Stimulated activated CD4-positive, alpha-beta T cell treated with anti-CD3 and anti-CD28 coated beads, Interleukin-12 subunit alpha, Interleukin-12 subunit beta, amount 100 ng/mL, for 48 hours (primary cell): ENCODE measurements at places on chromosomes 1 and 21.
A peak's percentile ranks its signal among the peaks of the same experiment; 100 is the strongest.

GRCh38 chr1:205298191-205298994 lies 23.2 kb downstream of the NUAK2 start:
- DNase-seq: no peak

GRCh38 chr1:151006327-151007052 lies at the start of gene MINDY1:
Gene MINDY1 (minus strand): TSS chr1:151006902. CDS start chr1:151002617, 4,285 bp downstream.
- DNase-seq: peak; percentile 36

- no peak for DNase-seq
These were observed 46.7 kb downstream of the EPS15 start for GRCh38 chr1:51472359-51472758.

- DNase-seq: no peak
These were observed 4.3 kb upstream of the UBL4B start for GRCh38 chr1:110107867-110108469.

GRCh38 chr1:14926229-14926628 lies 227.3 kb upstream of the TMEM51 start:
- no peak for DNase-seq

- DNase-seq: no peak
These were observed 659.4 kb upstream of the RGS18 start for GRCh38 chr1:191498825-191499224.

GRCh38 chr1:22461100-22461499 lies 9.4 kb downstream of the ZBTB40 start:
- DNase-seq: no peak

- DNase-seq: no peak
These were observed 3.3 kb upstream of the IRF2BP2 start for GRCh38 chr1:234613128-234613875.

DNA sequence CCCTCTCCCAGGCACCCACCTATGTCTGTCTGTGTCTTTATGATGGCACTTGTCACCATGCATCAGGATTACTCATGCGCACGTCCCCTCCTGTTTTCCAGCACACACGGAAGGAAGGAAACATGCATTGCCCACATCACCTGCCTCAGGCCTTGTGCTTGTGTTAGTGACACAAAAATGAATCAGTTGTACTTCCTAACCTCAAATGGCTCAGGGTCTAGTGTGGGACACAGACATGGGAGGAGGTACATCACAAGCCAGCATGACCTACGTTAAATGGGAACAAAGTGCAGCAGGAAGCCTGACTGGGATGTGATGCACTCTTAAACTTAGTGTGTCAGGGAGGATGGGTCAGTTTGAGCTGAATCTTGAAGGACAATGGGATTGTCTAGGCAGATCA lies 126.7 kb downstream of the TRABD2B start:
- DNase-seq: no peak

- DNase-seq: no peak
These were observed 56.2 kb upstream of the LBR start for GRCh38 chr1:225483818-225484656.

DNA sequence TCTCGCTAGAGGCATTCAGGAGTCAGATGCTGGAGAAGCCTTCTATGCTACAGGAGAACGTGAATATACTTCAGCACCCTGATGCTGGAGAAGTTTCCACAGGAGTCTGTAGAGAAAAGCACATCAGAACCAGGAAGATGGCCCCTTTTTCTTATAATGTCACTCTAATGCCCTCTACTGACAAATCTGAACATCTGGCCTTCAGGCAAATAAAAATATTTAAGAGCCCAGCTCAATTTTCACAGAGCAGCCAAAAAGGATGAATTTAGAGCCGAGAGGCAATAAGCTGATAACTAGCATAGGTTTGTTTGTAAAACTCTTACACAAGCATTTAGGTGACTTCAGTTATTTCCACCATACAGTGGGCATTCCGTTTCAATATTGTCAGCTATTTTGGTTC lies 3.8 kb upstream of the RRP15 start:
- no peak for DNase-seq

- DNase-seq: no peak
These were observed 27.1 kb downstream of the ZNHIT6 start for GRCh38 chr1:85681087-85681486.

DNA sequence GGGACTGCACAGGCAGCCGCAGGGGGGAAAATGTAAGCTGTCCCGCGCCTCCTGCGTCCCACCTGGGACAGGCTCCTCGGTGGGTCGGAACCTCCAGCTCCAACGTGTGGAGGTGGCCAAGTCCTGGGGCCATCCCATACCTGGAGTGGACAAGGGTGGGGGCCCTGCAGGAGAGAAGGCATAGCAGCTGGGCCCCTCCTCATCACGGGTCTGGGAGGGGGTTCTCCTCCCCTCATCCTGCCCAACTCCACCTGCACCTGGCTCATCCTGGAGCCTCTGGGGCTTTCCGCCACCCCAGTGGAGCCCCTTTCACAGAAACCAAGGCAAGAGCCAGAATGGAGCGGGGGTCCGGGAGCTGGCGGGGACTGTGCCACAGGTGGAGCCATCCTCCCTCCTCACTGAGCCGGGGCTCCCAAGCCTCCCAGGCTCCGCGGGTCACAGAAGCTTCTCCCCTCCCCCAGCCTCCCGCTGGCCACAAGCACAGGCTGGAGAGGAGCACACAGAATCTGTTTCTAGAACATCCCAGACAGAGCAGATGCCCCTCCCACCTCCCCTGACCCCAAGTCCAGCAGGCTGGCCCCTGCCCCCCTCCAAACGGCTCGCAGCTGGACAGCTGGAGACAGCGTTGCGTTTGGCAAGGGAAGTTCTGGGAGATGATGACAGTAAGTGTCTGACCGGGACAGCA lies 65.8 kb downstream of the MEGF6 start:
- no peak for DNase-seq

DNA sequence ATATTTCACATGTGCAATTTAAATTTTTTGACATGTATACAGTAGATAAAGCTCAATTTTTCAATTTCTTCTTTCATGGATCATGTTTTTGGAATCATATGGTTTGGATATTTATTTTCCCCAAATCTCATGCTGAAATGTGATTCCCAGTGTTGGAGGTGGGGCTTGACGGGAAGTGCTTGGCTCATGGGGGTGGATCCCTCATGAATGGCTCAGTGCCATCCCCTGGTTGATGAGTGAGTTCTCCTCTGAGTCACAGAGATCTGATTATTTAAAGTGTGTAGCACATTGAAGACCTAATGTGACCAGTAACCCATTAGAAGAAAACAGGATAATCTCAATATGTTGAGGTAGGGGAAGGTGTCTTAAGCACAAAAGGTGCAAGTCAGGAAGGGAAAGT lies 9.1 kb upstream of the IFI16 start:
- DNase-seq: no peak

DNA sequence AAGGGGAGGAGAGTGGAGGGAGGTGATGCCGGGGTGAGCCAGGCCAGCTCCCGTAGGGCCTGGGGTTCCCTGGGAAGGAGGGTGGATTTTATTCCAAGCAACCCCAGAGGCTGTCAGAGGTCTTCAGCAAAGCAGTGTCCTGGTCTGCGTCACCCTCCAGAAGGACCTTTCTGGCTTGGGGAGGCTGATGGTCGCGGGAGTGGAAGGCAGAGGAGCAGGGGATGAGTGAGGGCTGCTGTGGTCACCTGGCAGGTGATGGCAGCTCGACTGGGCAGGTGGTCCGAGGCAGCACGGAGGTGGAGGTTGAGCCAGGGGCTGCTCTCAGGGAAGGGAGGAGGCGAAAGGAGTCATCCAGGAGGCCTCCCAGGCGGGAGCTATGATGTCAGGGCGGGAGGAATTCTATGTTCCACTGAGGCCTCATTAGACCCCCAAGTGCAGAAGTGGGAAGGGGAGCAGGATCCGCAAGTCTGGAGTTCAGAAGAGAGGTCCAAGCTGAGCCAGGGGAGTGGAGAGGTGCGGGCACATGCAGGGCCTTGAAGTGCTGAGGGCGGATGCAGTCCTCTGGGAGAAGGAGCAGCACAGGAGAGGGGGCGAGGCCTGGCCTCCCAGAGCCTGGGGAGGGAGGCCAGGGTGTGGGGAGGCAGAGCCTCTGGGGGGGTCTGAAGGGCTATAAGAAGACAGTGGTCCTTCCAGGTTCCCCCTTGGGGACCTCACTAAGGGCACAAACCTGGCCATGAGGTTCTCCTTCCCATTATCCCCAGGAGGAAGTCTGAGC lies 33.3 kb downstream of the BMP8A start:
- DNase-seq: no peak

GRCh38 chr21:41777951-41778815 lies 11.3 kb upstream of the RIPK4 start:
- no peak for DNase-seq

DNA sequence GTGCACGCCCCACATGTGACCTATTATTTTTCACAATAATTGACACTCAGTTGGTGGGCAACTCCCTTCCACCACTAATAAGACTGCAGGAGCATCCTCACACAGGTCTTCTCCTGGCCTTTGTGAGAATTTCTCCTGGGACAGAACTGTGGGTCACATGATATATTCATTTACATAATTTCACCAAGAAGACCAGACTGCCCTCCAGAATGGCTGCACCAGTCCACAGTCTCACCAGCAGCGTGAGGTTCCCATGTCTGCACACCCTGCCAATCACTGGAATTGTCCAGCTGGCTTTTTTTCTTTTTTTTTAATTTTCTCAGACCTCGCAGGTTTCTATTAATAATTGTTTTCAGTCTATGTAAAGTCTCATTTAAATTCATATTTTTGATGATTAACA lies 41.3 kb downstream of the ATP1A1 start:
- DNase-seq: no peak

- DNase-seq: no peak
These were observed 28.8 kb downstream of the SAMD13 start for GRCh38 chr1:84330125-84330984.

GRCh38 chr1:210917560-210918169 lies 216.3 kb downstream of the KCNH1 start:
- DNase-seq: no peak

DNA sequence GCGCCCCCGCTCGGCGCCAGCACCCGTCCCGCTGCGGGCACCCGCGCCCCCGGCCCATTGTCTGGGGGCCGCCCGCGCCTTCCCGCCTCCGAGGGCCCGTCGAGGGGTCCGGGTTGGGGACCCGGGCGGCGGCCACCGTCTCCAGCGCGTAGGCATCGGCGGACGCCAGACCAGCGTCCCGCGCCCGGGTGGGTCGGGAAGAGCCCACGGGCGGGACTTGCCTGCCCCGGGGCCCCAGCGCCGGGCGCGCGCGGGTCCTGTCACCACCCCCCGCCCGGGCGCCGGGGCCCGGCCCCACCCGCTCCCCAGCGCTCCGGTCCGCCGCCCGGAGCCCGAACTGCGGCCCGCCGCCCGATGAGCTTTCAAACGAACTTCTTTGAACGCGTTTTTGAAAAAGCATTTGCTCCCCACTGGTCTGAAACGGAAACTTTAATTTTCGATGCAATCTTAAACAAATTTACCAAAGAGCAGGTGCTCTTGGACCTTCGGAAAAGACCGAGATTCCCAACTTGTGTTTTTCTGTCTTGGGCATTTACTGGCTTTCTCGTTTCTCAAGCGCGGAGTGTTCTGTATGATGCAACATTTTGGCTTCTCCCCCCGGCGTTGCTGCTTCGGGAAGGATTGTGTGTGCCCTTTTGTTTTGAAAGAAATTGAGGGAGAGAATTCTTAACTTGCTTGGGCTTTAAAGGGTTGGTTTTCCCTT lies 615 bp downstream of the CLIC4 start:
- DNase-seq: no peak

- DNase-seq: no peak
These were observed 2.6 kb upstream of the PADI2 start for GRCh38 chr1:17121881-17122280.

GRCh38 chr21:33848249-33848953 lies 67.2 kb downstream of the ATP5PO start:
- DNase-seq: no peak

DNA sequence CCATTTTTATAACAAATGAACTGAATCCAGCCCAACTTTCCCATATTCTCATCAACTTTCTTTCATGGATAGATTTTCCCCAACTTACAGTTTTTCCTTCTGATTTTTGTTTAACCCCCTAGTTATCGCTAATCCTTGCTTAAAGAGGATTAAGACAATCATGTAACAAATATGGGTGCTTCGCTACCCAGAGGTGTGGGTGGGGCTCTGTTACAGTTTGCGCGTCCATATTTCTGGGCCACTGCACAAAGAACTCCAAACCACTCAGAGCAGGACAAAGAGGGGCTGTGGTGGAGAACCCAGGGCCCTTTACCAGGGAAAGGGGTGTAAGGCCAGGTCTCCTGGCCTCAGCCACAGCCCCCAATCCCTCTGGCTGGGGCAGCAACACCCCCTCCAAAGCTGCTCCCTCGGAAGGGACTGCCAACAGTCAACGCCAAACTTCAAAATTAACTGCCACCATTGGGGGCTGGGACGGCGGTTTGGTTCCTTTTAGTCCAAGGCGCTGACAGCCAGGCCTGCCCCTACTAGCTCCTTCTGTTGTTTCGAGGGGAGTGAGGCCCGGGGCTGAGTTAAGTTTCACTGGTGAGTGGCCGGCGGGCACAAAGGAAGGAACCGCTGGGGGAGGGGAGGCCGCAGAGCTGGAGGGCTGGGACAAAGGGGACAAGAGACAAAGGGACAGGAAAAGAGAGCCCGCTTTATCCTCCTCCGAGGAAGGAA lies 27.9 kb downstream of the SSBP3 start:
- no peak for DNase-seq

GRCh38 chr1:8653878-8654277 lies 163.6 kb downstream of the RERE start:
- no peak for DNase-seq

GRCh38 chr21:46254208-46254975 lies 25.8 kb upstream of the LSS start:
- DNase-seq: no peak

GRCh38 chr1:228205526-228206436 lies 2.1 kb upstream of the OBSCN start:
- no peak for DNase-seq

DNA sequence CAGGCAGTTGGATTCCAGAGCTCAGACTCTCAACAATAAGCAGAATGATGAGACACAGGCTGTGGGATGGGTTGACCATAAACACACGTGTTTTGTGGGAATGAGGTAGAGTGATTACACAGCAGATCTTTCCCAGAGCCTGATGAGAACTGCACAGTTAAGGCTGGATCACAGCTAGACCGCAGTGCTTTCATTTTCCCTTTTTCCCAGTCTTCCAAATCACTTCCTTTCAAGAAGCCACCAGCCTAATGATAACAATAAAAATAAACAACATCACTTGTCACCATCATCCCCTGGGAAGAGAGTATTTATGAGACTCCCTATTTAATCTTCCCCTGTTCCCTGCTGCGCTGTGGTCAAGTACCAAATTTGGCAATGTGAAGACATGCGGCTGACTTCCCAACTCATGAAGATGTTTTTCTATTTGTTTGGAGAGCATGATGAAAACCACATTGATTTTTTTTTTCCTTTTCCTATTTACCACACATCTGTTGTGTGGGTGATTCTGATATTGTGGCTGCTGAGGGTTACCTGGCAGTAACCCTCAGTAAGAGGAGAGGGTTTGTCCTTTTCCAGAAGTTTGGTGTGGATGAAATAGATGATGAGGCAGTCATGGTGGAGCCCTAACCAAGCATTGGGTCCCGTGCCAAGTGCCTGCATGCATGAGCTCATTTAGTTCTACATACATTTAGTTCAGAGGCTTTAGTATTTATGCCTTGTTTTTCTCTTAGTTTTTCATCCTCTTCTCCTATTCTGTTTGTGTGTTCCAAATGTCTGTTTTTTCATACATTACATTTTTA lies 248.9 kb upstream of the HOOK1 start:
- DNase-seq: no peak
